ENCODE measurements at places on chromosomes 2 and 18.

GRCh38 chr18:4797002-4797685 is 342.0 kb upstream of the DLGAP1 start:
- no peak for DNase-seq

GRCh38 chr2:139805441-139805840 is 1025.3 kb upstream of the NXPH2 start:
- no peak for DNase-seq

- no peak for DNase-seq
Observed at GRCh38 chr2:137000811-137001210, 235.5 kb downstream of the THSD7B start.

DNA sequence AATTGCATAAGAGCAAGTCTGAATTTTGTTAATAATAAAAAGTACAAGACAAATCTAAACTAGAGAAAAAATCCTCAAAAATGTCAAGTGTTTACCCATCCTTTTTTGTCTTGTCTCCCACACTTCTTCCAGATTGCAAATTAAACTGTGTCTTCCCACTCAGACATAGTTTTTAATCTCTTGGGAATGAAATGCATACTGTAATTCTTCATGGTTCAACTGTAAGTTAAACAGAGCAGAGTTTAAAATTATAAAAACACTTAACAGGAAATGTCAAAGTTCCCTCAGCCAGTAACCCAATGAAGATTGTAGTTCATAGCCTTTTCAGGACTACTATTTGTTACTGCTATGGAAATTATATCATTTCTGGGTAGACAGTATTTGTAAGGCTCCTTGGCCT is 171.8 kb downstream of the UBE2E3 start:
- DNase-seq, result no peak

DNA sequence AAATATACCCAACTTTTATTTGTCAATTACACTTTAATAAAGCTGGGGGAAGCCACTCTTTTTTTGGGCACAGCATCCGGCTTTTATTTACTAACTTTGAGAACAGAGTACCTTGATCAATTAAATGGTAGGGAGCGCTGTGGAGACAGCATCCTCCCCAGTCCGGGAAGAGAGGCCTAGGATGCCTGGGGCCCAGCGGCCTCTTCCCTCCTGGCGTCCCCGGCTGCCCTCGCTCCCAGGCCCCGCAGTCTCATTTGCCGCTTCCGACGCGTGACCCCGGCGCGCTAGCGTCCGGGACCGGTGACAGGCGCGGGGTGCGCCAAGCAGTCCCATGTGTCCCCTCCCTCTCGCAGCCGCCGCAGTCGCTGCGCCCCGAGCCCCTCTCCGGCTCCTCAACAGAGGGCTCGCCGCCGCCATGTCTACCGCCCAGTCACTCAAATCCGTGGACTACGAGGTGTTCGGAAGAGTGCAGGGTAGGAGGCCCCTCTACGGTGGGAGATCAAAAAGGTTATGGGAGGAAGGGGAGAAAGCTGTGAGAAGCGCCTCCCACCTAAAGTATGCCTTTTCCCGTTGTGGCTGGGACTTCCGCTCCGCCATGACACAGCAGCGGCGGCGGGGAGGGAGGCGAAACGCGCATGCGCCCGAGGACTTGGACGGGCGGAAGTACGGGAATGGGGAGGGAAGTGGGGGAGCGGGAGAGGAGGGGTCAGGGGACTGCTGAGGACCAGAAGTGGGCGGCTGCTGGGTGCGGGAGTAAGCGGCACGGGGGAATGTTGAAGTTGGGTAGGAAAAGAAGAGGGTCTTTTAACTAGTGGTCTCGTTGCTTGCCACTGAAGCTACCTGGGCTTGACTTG is at the start of gene ACYP2:
Gene ACYP2, plus strand, starts transcription at position 332 of the 854 bp plus-strand sequence.
- DNase-seq, result peak; percentile 95

DNA sequence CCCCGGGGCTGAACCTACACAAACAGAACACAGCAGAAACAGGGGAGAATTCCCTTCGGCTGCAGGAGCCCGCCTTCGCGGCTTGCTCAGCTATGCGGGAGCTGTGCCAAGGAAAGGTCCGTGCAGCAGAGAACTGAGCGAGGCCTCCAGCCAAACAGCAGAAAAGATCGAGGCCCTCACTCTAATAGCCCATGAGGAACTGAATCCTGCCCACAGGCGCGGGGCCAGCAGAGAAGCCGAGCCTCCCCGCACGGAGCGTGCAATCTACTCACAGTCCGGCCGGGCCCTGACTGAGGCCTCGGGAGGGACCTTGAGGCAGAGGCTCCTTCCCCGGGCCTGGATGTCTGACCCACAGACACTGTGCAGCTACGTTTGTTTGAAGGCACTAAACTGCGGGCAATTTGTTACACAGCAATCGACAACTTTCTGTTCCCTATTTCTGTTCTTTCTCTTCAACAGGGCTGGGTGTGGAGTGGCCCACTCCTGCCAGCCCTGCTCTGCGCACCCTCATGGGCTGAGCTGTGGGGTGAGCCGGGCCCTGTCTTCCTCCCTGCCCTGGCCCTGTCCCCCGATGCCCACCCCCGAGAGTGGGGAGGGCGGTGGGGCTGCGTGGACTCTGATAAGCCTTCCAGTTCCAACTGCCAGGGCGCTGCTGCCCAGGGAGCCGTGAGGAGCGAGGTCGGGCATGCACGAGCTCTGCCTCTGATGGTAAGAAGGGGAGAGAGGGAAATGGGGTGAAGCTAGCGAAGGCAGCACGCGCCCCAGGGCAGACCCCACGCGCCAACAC is 13.7 kb downstream of the HES6 start:
- no peak for DNase-seq

- no peak for DNase-seq
Observed at GRCh38 chr2:134324430-134324829, 70.6 kb downstream of the MGAT5 start.

- no peak for DNase-seq
Observed at GRCh38 chr2:17104454-17104853, 413.8 kb downstream of the RAD51AP2 start.

GRCh38 chr2:29477186-29477585 is 362.0 kb downstream of the CLIP4 start:
- DNase-seq, result no peak

- no peak for DNase-seq
Observed at GRCh38 chr2:84231478-84231877, 227.6 kb downstream of the SUCLG1 start.

GRCh38 chr2:162123806-162124758 is 28.0 kb downstream of the GCG start:
- peak; percentile 73 for DNase-seq

DNA sequence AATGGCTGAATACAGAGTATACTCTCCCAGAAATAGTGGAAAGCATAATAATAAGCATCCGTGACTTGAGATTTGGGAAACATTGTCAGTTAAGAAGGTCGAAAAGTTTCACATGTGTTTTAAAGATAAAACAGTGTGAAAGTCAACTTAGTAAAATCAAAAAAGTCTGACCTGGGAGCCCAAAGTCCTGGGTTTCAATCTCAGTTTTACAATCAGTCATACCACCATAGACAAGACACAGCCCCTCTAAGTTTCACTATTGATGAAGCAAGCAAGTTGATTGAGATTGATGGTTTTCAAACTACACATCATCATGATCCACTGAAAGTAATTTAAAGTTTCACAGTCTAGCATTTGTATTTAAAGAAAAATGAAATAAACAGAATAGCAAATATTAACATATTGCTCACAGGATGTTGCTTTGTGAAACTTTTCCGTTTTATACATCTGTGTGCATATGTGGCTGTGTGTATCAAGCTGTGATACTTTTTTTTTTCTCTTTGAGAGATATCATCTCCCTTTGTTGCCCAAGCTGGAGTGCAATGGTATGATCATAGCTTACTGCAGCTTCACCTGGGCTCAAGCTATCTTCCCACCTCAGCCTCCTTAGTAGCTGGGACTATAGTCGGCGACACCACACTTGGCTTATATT is 71.1 kb downstream of the PIK3C3 start:
- DNase-seq, result peak; percentile 85

GRCh38 chr2:235044501-235045271 is 92.9 kb downstream of the SH3BP4 start:
- DNase-seq, result no peak

DNA sequence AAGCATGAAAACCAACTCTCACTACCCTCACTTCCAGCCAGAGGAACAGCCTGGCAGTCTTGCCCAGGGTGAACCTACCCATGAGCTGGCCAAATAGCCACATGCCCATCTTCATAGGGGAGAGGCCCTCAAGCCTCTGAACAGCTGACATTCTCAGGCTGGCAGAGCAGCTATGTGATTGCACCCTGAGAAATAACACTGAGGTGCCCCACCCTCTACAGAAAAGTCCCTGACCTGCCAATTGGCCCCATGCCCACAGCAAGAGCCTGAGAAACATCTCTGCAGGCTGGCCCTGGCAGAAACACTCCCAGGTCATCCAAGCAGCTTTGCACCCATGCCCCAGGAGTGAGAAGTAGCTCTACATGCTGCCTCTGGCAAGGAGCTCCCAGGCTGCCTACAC is 127.4 kb upstream of the OTX1 start:
- no peak for DNase-seq

DNA sequence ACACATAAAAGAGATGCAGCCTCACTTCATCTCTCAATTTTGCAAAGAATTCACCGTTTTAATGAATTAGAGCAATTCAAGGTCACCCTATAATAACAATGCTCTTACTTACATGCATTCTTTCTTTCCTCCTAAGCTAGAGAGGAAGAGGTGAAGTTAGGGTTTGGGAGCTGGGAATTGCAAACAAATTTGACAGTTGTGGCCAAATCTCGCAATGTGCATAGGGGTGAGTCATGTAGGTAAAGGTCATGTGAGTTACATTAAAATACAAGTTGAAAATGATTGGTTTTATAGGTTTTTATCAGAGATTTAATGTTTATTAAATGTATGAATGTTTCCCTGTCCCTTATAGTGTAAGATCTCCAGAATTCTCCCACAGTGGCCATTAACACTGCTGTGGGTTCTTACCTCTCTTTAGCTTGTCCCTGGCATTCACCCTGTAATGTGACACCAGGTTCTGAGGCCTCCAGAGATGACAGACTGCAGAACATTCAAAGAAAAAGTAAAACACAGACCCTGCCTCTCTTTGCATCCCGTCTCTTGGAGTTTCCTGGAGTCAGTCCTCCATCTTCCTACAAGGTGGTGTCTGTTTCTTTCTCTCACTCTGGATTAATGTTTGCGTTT is 53.7 kb upstream of the LGALSL start:
- no peak for DNase-seq

DNA sequence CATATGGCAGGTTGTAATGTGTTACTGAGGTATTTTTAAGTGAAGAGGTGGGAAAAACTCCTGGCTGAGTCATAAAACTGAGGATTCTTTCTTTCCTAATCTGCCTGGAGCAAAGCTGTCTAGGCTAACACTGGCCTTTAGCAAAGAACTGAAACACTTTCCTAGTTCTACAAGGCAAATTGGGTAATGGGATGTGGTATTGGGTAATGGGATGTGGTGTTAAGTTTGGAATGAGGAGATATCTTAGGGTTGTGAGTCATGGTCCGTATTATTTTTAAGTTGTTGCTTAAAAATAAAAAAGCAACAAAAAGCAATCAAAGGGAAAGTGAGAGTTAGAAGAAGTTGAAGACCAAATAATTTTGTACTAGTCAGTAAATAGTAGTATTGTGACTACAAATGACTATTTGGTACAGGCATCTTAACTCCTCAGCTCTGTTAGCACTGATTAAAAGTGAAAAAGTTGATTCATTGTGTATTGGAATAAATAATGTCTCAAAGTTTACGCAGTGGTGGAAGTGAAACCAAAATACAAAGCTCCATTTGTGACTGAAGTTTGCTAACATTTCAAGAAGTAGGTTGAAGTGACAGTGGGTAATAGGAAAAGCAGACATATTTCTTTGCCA is 216.8 kb downstream of the CAMKMT start:
- peak; percentile 75 for DNase-seq

DNA sequence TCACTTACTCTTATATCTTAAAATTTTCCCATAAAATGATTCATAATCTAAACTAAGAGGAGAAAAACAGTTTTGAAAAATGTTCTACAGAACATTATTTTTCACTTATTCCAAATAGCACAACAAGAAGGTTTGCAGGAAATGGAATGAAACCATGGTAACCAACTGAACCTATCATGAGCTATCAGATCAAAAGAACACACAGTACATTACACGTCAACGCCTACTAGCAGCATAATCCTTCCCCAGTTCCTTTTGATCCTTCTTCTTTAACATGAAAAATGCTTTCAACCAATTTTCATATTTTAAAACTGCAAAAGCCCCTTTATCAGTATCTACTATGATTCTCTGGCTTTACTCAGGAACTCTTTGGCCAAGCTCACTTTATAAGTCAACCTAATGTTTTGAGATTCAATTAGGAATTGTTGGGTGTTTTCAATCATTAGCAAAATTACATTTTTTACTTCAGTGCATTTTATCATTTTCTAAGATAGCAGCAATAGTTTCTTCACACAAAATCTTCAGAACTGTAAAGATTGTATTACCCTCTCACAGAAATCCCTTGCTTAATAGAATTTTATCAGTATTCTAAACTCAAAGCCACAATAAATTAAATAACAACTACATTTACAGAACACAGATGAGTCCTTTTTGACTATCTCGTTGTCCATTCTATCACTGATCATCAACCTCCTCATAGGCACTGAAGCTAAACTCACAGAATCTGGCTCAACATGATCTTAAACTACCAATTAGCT is 102.5 kb downstream of the CHN1 start:
- peak; percentile 2 for DNase-seq

DNA sequence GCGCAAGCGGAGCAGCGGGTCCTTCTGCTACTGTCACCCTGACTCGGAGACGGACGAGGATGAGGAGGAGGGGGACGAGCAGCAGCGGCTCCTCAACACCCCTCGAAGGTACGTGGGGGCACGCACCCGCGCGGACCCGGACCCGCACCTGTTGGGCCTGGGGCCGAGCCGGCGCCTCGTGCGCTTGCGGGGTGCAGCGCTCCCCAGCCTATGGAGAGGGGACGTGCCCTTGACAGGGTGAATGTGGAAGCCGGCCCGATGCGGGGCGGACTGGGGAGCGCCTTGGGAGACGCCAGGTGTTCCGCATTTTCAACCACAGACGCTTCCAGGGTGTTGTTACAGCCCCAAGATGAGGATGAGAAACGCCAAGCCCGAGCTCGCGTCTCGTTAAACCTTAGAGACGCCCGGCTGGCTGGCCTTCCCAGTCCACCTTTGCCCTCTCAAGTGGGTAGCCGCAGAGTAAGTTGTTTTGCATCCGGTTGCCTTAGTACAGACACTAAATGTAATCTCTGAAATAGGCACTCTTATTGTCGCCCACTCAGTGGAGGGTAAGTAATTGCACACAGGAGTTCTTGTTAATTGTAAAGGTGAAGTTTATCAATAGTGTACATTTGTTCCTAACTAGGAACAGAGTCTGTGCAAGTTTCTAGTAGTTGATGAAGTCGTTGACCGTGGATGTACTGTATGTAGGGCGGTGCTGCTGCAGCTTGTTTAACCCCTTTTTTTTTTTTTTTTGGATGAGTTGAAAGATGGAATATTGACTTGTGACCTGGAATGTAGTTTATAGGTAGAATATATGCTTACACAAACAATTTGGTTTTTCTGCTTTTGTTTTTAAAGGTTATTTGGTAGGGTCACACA is 815 bp downstream of the GMCL1 start:
- DNase-seq, result peak; percentile 60

GRCh38 chr2:72992734-72993102 is 75.4 kb downstream of the EMX1 start:
- no peak for DNase-seq

DNA sequence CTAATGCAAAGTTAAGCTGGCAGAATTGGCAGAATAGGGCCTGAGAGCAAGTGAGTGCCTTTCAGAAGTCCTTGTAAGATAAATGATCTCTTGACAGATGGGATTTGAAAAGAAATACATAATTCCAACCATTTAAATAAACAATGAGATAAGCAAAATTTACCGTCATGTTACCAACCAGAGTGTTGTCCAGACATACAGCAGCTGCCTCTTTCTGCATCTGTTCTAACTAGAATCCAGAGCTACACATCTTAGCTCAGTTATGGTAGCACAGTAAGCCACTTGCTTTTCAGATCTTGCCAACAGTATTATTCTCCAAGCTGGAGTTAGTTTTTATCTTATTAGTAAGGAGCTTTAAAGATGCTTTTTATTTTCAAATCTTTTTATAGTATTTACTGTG is 179.6 kb downstream of the BARD1 start:
- no peak for DNase-seq

Data from activated CD4-positive, alpha-beta T cell treated with anti-CD3 and anti-CD28 coated beads, Interleukin-10, Interleukin-2, amounts not matched to agents 100 ng/mL and 50 ng/mL, durations not matched to agents 16 hours and 8 hours (primary cell).